ENCODE measurements at places on chromosomes 1 and 21.

- DNase-seq = no peak
These were observed 210.5 kb upstream of the GRIK3 start for GRCh38 chr1:37244815-37245214.

- no peak for DNase-seq
These were observed 153.2 kb downstream of the NTNG1 start for GRCh38 chr1:107293901-107294613.

DNA sequence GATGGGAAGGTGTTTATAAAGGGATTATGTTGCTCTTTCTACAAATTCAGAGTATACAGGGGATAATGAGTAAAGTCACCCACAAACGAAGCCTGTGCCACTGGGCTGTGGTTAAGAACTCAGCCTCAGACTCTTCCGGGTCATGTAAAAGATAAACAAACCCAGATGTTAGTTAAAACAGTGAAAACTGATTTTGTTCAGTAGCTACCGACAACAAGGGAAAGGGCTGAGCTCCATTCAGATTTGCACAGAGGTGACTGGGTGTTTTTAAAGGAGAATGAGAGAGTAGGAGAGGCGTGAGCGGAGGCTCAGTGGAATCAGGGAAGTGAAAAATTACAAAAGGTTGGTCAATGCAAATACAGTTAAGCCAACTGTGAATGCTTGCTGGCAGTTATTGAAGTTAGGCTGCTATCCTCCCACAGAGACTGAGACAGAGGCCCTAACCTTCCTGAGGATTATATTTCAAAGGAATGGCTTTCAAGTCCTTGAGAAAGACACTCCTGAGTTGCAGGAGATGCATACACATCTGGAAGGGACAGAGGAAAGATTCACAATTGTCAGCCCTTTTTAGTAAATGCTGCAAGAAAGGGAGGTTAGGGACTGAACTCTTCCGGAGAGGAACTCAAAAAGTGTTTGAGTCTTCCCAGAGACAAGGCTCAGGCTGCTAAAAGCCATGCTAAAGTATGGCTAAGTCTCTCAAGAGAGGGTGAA is 29.9 kb upstream of the SAMD13 start:
- peak; percentile 15 for DNase-seq

DNA sequence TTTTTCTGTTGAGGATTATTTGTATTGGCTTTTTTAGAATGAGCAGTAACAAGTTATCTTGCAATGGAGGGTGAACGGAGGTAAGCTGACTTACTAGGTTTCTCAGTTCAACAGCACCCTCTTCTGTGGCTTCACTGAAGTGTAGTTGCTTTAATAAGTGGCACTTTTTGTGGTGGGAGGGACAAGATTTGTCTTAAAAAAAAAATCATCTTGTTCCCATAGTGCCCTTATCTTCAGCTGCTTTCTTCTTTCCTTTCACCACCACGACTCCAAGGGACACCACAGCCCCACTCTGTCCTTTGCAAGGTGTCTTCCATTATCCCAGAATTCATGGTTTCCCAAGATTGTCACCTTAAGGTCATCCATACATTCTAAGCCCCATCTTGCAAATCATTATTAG is 92.9 kb downstream of the PIGK start:
- peak; percentile 55 for DNase-seq

- no peak for DNase-seq
These were observed 9.2 kb upstream of the IFI44 start for GRCh38 chr1:78640462-78640861.

- no peak for DNase-seq
These were observed 32.8 kb upstream of the PRELP start for GRCh38 chr1:203442821-203443220.

DNA sequence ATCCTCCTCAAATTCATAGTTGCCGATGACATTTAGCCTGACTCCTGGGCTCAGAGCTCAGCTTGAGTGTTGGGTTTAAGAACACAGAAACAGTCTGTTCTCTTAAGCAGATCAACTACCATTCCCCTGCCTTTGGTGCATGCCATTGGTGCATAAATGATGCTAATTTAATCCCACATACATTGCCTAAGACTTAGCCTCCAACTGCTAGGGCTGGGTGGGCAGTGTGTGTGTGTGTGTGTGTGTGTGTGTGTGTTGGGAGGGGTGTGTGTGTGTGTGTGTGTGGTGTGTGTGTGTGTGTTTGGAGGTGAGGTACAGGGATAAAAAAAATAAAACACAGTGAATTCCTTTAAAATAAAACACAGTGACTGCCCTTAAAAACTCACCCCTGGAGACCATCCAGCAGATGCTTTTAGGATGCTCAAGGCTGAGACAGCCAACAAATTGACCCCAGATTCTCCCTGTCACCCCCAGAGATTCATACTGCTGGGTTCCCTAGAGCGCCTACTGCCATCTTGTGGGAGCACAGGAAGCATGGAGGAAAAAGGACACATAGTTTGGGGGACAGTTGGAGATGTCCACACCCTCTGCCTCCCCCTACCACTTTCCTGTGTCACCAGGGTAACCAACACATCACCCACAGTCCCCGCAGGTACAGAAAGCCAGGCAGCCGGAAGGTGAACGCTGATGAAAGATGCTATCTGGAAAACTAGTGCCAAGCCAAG is 30.6 kb downstream of the KLHDC7A start:
- DNase-seq = no peak

DNA sequence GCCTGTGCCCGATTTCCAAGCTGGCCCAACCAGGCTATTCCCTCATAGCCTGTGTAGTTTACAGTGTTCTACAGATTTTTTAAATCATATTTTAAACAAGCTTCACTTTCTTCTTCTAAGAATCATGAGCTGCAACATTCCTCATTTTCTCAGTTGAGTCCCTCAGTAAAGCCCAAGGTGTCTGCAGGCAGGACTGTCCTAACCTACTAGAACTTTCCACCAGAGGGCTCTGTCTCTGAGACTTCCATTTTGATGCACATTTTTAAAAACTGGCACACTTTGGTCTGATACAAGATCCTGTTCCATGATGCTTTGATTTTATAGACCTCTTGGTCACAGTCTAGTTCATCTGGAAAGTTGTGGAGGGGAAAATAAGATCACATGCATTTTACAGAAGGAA is 21.6 kb upstream of the SLAMF6 start:
- no peak for DNase-seq

GRCh38 chr1:30901798-30902581 is 6.6 kb downstream of the SDC3 start:
- DNase-seq = no peak

DNA sequence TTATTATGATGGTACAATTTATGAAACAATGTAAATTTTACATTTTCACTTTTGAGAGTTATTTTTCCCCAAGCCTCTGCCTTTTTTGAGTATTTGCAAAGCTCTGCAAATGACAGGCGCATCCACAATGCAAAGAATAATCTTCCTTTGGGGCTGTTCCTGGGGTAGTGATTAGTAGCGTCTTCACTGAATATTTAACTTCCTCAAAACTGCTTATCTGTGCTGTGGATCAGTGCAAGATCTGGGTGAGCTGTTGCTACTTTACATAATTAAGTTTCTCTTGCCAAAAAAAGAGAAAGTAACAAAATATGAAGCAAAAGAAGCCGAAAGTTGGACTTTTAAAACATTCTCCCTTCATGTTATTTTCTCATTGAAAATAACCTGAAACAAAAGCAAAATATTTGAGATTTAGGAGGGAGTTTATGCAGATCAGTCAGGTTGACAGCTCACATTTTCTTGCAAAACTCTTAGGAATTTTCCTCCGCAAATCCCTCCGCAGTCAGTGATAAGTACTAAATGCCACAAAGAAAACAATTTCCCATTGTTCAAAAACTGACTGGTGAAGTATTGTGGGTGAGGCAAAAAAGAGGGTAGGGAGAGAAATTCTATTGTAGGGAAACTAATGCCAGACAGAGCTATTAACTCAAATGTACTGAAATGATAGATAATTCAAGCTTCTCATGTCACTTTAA is 276.4 kb upstream of the B3GALT2 start:
- DNase-seq = no peak

DNA sequence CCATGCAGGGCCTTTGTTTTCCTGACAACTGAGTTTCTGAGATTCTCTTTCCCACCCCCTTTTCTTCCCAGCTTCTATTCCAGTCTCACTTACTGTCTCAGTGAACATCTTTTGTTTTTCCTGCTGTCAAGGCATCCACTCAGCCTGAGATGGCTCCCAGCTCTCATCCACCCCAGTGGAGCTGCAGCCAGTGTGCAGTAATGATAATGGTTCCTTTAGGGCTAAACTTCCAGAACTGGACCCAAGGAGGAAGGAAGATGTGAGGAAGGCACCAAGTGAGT is 44.4 kb upstream of the KIRREL1 start:
- no peak for DNase-seq

GRCh38 chr1:231218078-231218477 is 22.9 kb upstream of the GNPAT start:
- no peak for DNase-seq

GRCh38 chr1:224505454-224506093 is 71.0 kb upstream of the WDR26 start:
- DNase-seq = no peak

Data from fibroblast of skin of left quadriceps (primary cell).